Activated CD8-positive, alpha-beta memory T cell treated with anti-CD3 and anti-CD28 coated beads, Interleukin-2, amount 10 ng/mL, durations not matched to agents 7 days and 5 days (primary cell): ENCODE measurements at places on chromosomes 3 and 15. TPM values are rescaled to one million over a fixed set of nuclear protein-coding genes. Genes with fewer than 3 reads are reported as not detected.

DNA sequence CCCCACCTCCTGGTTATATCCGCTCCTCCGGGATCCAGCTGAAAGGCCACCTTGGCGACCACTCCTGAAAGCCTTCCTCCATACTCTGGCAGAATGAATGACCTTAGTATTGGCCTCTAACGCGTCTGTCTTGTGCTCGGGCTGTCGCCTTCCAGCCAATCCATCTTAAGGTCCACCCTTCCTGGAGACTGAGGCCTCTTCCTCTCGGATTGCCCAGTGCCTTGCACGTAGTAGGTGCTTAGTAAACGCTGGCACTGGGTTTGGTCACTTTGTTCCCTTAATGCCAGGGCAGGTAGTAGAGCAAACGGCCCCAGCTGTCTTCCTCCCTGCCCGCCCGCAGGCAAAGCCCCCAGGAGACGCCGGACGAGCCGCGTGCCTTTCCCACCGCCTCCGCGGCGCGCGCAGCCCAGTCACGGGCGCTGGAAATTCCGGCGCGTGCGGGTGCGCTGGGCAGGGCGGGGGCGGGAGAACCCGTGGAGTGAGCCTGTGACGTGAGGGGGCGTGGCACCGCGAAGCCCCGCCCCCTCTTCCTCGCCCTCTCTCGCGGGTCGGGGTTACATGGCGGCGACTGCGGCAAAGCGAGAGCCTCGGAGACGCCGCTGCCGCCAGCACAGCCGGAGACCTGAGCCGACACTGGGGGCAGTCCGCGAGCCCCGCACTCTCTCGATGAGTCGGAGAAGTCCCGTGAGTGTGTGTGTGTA is at the start of gene MAPK6:
MAPK6 (plus strand) TSS at position 527 of the 701 bp plus-strand sequence. CDS start 27,242 bp downstream, outside the sequence.
- peak within 1 kb of the TSS; percentile 99 for H3K27ac ChIP-seq
- no peaks in the 10 kb centered on the region for H3K27me3 ChIP-seq
- DNase-seq = peak; percentile 94
- H3K4me1 ChIP-seq = peaks cover 45% of the 10 kb centered on the region
- H3K36me3 ChIP-seq = peaks cover 17% of the 10 kb centered on the region

GRCh38 chr3:144112036-144112435 is 140.4 kb downstream of the DIPK2A start:
- no peak overlapping the region for H3K27ac ChIP-seq
- DNase-seq = no peak
- peaks cover 9% of the 10 kb centered on the region for H3K27me3 ChIP-seq
- peaks cover 3% of the 10 kb centered on the region for H3K36me3 ChIP-seq

DNA sequence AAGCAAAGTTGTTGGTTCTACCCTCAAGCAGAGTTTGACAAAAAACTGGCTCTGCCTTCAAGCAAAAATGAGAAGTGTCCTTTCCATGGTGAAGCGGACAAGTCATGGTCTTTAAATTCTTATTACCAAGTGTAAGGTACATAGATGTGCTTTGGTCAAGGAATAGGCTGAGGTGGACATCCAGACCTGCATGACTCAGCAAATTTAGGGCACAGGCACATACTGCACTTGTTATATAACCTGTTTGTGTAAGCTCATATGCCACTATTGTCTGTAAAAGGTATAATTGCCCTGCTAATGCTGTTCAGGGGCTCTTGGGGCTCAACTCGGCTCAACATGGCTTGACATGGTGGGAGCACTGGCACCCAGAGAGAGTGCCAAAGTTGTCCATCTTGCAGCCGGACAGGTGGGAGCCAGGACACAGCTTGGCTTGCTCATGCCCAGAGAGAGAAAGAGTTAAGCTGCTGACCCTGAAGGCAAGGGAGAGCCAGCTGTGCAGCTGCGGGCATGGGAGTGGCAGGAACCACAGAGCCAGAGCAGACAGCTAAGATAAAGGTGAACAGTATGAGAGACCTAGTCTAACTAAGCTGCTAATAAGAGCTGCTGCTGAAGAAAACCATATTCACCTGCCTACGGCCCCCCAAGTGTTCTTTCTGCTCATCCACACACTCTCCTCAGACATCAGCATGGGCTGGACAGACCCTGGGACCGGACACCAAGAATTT is 17.7 kb downstream of the MCCC1 start:
- DNase-seq = no peak
- H3K27ac ChIP-seq = no peak overlapping the region
- peaks cover 12% of the 10 kb centered on the region for H3K4me1 ChIP-seq
- no peak overlapping the region for H3K4me3 ChIP-seq
- no peaks in the 10 kb centered on the region for H3K27me3 ChIP-seq

- peak overlapping the region; percentile 96 for H3K4me3 ChIP-seq
- peaks cover 61% of the 10 kb centered on the region for H3K4me1 ChIP-seq
- no peak for DNase-seq
- H3K27me3 ChIP-seq = no peaks in the 10 kb centered on the region
- H3K36me3 ChIP-seq = peaks cover 19% of the 10 kb centered on the region
Measured at GRCh38 chr15:63190769-63191649, 1.6 kb downstream of the RAB8B start.

DNA sequence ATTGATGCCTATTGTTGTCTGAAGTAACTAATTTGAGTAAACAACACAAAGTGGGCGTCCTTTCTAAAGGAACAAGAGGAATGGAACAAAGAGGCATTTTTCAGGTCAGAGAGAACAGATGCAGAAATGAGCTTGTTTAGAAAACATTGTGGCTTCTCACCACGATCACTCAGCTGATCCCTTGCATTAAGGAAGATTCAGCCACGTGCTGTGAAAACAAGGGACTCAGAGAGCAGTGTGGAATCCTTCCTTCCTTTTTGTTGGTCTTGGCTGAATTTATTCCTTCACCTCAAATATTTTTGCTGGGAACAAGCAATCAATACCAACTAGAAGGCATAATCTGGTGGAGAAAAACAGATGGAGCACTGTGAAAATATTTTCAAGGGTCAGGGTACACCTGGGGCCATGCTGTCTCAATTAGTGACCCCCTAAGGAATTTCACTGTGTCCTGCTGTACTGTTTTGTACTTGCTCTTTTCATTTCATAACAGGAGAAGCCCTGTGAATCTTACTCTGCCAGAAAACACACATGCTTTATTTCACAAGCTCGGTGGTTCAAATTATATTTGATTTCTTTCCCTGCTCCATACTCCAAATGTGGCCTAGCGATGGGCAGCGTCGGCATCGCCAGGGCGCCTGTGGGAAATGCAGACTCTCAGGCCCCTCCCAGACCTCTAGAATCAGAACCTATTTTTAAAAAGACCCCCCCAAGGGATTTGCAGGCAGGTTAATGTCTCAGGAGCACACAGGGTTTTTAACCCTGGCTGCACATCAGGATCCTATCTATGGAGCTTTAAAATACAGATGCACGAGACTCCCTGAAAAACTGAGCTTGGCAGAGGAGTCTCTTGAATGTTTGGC is 11.6 kb upstream of the SLC6A20 start:
- no peaks in the 10 kb centered on the region for H3K36me3 ChIP-seq
- no peak for DNase-seq
- no peak overlapping the region for H3K4me3 ChIP-seq
- H3K4me1 ChIP-seq = peaks cover 2% of the 10 kb centered on the region
- H3K27me3 ChIP-seq = peaks cover 7% of the 10 kb centered on the region
- no peak overlapping the region for H3K27ac ChIP-seq

- DNase-seq = peak; percentile 4
- no peak overlapping the region for H3K4me3 ChIP-seq
- H3K27me3 ChIP-seq = no peaks in the 10 kb centered on the region
Measured at GRCh38 chr3:140427786-140428185, 250.1 kb upstream of the TRIM42 start.

DNA sequence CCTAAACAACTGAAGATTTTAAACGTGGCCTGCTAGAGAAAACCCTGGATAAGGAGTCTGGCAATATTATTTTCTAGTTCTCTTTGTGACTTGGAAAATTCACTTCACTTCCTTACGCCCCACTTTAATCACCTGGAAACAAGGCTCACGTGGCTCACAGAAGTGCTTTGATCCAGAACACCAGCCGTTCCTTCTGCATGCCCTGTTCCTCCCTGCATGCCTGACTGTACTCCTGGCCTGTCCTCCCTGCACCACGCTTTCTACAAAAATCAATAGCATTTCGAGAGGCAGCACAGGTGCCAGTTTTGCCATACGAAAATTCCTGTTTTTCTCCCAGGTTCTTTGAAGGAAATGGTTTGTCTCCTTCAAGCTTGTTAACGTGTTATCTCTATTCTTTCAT is 474.2 kb upstream of the RGMA start:
- H3K4me1 ChIP-seq = peaks cover 6% of the 10 kb centered on the region
- H3K27me3 ChIP-seq = no peaks in the 10 kb centered on the region
- H3K4me3 ChIP-seq = no peak overlapping the region
- H3K27ac ChIP-seq = no peak overlapping the region

DNA sequence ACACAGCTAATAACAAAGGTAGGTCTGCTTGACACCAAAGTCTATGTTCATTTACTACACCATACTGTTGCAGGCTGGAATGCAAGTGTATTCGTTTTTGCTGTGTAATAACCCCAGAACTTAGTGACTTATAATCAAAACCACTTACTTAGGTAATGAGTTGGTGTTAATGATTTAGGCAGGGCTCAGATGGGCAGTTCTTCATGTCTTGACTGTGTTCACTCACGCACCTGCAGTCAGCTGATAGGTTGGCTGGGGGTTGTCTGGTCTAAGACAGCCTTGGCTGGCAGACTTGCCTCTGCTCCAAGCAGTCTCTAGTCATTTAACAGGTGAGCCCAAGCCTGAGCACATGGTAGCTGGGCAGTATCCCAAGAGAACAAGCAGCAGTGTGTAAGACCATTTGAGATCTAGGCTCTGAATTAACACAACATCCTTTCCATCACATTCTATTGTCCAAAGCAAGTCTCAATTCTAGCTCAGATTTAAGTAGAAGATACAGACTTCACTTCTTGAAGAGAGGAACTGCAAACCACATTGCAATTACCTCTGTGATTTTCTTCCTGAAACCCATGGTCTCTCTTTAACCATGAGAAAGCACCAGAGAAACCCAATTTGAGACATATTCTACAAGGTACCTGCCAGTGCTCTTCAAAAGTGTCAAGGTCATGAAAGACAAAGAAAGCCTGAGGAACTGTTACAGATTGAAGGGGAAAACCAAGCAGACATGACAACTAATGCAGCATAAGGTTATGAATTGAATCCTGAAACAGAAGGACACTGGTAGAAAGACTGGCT is 13.3 kb upstream of the DCLK3 start:
- peaks cover 13% of the 10 kb centered on the region for H3K4me1 ChIP-seq
- no peak overlapping the region for H3K4me3 ChIP-seq
- no peak overlapping the region for H3K27ac ChIP-seq
- no peaks in the 10 kb centered on the region for H3K36me3 ChIP-seq

DNA sequence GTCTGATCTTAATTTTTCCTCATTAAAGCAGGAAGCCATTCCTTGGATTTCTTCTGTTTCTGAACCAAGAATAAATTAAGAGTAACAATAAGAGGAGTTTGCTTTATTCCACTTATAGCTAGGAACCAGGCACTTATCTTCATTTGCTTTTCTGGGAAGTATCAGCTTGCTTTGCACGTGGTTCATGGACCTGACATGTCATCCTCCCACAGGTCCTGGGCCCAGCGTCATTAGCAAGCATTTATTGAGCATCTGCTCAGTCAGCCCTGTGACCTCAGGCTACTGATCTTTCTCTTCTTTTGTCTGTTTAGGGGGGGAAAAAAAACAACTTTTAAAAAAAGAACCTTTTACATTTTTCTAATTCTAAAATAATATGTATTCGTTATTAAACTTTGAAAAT is 34.7 kb upstream of the CRTC3 start:
- H3K36me3 ChIP-seq = peaks cover 61% of the 10 kb centered on the region
- DNase-seq = no peak
- H3K4me1 ChIP-seq = peaks cover 3% of the 10 kb centered on the region
- no peak overlapping the region for H3K4me3 ChIP-seq
- no peaks in the 10 kb centered on the region for H3K27me3 ChIP-seq

- H3K4me1 ChIP-seq = peaks cover 5% of the 10 kb centered on the region
- H3K27me3 ChIP-seq = no peaks in the 10 kb centered on the region
- no peak overlapping the region for H3K4me3 ChIP-seq
Measured at GRCh38 chr15:64480891-64481290, 20.5 kb downstream of the ZNF609 start.

DNA sequence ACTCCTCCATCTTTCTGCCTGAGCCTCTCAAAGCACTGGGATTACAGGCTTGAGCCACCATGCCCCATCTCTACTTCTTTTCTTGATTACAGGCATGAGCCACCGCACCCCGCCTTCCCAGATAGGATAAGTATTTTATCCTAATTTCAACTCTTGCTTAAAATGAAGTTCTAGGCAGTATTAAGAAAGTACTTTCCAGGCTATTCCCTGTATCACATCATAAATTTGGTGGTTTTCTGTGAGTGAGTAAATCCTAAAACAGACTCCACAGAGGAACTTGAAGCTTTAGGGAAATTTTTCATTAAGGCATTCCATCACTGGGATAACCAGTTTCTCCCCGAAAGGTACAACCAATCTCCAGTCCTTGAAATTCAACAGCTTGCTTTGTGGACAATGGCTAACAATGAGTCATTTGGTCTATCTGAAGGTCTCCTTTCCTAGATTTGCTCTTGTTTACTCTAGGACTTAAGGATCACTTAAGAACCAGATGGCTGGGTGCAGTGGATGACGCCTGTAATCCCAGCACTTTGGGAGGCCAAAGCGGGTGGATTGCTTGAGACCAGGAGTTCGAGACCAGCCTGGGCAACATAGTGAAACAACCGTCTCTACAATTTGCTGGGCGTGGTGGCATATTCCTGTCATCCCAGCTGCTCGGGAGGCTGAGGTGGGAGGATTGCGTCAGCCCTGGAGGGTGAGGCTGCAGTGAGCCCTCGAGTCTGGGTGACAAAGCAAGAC is 49.7 kb upstream of the SKIL start:
- H3K4me1 ChIP-seq = no peaks in the 10 kb centered on the region
- H3K27me3 ChIP-seq = no peaks in the 10 kb centered on the region
- no peak overlapping the region for H3K4me3 ChIP-seq
- DNase-seq = no peak
- H3K27ac ChIP-seq = no peak overlapping the region
- peaks cover 1% of the 10 kb centered on the region for H3K36me3 ChIP-seq

GRCh38 chr3:139421040-139421439 is 31.6 kb upstream of the COPB2 start:
- H3K27ac ChIP-seq = no peak overlapping the region
- DNase-seq = no peak
- H3K4me3 ChIP-seq = no peak overlapping the region
- no peaks in the 10 kb centered on the region for H3K4me1 ChIP-seq
- peaks cover 1% of the 10 kb centered on the region for H3K36me3 ChIP-seq
- H3K27me3 ChIP-seq = peaks cover 8% of the 10 kb centered on the region

Gene CSTA
- not detected for total RNA-seq

Gene OR5K2
- total RNA-seq = not detected

Gene PPARG
- total RNA-seq = 0.18 TPM

Gene WDR76
- total RNA-seq = 79.7 TPM

Gene VPS33B
- total RNA-seq = 19.5 TPM

Gene CFAP161
- total RNA-seq = not detected
